ENCODE measurements at places on chromosomes 4 and X.

- no peak for DNase-seq
Observed at GRCh38 chr4:171650543-171650942, 162.7 kb upstream of the GALNTL6 start.

GRCh38 chr4:159159611-159160010 is 56.7 kb downstream of the RAPGEF2 start:
- no peak for DNase-seq

DNA sequence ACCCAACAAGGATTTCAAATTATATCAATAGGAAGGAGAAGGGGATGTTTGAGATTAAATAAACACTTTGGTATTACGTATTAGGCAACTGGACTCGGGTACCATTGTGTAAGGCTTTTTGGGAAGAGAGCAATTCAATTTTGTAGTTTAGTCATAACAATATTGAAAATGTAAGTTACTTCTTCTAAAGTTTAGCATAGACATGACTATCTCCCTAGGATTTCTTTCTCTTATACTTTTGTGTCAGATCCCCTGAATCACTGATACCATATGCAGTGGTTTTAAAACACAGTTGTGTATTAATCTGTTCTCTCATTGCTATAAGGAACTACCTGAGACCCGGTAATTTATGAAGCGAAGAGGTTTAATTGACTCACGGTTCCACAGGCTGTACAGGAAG is 123.8 kb upstream of the FAM9C start:
- no peak for DNase-seq

DNA sequence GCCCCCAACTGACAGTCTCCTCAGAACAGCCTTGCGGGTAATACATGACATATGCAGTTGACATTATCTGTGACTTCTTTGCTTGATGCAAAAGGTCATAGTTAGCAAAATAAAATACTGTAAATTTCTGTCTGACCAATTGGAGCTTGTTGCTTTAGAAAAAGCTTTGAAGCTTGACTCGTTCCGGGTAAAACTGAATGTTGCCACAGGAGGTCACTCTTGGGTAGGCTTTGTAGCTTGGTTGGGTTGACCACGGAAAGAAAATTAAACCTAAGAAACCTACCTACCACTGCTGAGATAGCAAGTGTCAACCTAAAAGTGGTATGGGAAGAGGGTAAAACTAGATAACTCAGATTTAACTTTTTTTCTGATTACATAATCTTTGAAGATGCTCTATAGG is 23.2 kb downstream of the PRPS2 start:
- no peak for DNase-seq

DNA sequence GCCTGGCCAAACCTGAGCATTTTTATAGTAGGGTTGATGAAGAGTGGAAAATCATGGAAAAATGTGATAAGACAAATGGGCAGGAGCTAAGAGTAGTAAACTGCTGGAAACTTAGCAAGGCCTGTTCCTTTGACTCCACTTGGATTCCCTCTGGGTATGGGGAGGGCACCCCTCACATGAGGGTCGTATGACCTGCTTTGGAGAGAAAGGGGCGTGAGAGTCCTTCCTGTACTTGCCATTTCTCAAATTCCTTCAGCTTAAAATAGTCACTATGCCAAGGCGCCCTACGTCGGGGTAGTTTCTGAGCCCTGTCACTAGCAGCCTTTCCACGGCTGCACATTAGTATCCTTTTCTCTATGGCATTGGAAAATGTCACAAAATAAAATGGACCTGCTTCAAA is 49.1 kb downstream of the GPRIN3 start:
- DNase-seq: no peak

DNA sequence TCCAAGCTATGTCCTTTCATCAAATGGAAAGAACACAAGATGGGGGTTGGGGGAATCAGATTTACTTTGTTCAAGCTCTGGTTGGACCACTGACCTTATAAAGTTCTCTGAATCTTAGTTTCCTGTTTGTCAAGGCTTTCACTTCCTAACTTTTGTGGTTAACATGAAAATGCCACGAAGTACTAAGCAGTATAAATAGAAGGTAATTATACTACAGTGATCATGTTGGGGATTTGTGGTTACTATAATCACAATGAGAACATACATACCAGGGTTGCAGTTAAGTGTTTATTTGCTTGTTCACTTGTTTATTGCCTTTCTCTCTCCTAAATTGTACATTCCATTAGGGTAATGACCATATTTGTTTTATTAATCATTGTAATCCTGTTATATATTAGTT is 53.2 kb downstream of the SPRY1 start:
- DNase-seq: no peak

- no peak for DNase-seq
Observed at GRCh38 chr4:151417164-151417571, 8.2 kb downstream of the FHIP1A start.

DNA sequence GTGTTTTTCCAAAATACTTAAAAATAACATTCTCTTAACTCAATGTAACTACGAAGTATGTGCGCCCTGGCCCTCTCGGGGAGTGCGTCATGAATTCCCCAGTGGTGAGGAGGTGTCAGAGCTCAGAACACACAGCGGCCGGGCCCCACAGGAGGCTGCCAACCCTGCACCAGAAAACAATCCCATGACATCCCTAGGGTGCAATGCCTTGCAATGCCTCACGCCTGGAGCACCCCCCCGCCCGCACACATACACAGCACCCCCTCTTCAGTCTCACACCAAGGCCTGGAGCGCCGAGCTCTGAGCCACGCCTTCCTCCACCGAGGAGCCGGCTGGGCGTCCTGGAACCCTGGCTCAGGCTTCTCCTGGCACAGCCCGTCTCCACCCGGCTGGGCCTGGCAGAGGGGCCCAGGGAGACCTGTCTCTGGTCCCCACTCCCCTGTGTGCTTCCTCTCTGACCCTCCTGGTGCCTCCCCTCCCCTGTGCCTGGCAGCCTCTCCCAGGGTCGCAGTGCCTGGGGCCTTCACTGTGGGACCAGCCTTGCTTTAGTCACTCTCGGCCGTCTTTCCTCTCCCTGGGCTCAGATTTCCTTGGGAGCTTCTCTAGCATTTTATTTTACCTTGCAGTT is 108.2 kb upstream of the ADRA2C start:
- no peak for DNase-seq

DNA sequence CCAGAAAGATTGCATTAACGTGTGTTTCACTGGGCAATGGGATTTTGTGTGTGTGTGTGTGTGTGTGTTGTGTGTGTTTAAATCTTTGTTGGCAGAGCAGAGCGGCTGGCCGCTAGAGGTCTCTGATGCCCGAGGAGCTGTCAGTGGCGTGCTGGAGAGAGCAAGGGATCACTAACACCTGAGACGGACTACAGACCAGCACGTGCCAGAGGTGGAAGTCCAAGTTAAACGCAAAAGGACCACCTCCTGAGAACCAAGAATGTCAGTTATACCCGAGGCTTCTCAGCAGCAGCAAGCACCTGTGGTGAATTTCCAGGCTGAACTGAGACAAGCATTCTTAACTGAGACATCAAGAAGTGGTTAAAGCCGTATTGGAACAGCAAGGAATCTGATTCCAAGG is 9.0 kb upstream of the SLC25A14 start:
- DNase-seq: no peak

DNA sequence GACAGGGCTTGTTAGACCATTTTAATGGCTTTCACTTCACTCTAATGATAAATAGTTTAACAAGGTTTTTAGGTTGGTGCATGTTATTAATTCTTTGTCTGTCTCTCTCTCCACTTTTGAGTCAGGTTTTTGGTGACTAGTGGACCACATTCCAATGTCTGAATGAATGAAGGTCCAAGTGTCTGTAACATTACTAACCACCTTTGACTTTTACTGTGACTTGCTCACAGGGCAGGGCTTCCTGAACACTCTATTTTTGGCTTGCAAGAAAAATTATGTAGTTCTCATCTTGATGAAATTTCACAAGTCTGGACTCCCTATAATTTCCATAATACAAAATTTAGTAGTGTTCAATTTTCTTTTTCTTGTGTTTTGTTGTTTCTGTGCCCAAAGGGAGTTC is 78.9 kb upstream of the BMPR1B start:
- DNase-seq: no peak

- no peak for DNase-seq
Observed at GRCh38 chrX:150329282-150329681, 33.8 kb upstream of the MAMLD1 start.

DNA sequence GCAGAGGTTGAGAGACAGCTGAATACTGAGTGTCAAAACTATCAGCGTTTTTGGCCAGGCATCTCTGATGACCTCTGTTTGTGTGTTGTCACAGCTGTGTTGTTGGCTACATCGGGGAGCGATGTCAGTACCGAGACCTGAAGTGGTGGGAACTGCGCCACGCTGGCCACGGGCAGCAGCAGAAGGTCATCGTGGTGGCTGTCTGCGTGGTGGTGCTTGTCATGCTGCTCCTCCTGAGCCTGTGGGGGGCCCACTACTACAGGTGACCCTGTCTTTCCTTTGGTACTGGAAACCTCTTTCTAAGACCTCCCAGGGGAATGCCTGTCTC is 86.9 kb downstream of the EGF start:
- DNase-seq: no peak

DNA sequence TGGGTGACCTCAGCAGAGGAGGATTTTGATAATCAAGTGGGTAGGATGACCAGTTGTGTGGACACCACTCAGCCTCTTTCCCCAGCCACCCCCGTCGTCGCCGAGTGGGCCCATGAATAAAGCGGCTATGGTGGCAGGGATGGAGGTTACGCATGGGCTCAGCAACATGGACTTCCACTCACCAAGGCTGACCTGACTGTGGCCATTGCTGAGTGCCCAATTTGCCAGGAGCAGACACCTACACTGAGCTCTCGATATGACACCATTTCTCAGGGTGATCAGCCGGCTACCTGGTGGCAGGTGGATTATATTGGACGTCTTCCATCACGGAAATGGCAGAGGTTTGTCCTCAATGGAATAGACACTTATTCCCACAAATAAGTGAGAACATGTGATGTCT is 361.3 kb downstream of the KLHL4 start:
- no peak for DNase-seq

DNA sequence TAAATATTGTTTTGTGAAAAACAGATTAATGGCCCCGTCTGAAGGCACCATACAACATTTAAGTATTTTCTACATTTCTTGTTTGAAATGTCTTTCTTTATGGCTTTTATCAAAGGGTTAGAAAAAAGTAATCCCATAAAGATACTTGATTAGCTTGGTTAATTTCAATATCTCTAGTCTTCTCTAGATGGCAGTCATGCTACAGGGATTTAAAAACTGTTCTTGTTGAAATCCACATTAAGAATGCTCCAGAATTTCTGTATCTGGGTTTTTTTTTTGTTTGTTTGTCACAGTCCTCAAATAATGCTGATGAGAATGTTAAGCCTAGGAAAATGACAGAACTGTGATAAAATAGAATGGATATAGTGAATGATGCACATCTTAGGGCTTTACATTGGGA is 109.0 kb upstream of the AADAT start:
- no peak for DNase-seq

- no peak for DNase-seq
Observed at GRCh38 chr4:143186649-143187048, 1.9 kb downstream of the USP38 start.

DNA sequence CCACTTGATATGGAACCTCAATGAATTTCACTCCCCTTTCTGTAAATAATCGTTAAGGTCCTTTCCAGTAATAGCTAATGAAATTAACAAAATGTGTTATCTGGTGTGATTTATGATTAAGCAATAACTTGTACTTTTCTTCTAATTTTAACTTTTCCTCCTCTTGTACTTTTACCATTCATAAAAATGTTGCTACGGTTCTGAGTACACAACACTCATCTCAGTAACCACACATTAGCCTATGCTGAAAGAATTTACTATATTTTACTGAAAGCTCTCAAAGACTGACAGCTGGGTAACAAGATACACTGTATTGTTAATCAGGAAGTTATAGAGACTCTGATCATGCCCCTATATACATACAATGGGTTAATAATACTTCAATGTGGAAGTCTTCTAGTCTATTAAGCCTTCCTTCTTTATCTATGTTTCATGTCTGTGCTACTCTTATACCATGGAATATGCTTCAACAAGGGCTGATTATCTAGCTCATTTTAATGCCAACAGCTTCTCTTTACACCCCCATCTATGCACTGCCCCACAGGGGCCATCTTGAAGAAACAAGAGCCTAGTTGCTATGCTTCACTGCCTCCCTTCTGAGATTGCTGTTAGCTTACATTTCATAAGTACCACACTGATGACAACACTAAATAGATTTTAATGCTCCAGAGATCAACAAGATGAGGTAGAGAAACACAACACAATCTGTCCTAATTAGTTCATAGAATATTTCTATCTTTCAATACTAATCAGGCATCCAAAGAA is 39.1 kb downstream of the LAMP2 start:
- no peak for DNase-seq

DNA sequence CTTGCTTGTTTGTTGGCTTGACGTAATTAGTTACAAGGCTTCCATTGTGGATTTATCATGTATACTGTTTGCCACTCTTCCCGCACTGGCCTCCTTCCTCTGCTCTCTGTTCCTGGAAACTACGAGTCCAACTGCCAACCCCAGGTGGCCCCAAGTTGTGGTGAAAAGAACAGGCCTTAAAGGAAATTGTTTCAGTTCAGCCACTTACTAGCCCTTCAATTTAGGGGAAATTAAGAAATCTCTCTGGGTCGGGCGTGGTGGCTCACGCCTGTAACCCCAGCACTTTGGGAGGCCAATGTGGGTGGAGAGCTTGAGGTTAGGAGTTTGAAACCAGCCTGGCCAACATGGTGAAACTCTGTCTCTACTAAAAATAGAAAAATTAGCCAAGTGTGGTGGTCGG is 28.0 kb downstream of the RBM47 start:
- no peak for DNase-seq

GRCh38 chr4:103429283-103429682 is 231.1 kb upstream of the CENPE start:
- no peak for DNase-seq

DNA sequence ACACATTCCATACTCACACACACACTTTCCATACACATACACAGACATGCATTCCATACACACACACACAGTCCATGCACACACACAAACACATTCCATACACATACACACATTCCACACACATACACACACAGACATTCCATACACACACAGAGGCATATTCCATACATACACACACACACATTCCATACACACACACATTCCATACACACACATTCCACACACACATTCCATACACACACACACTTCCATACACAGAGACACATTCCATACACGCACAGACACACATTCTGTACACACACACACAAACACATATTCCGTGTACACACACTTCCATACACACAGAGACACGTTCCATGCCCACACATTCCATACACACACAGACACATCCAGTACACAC is 14.8 kb downstream of the LINC00632 start:
- no peak for DNase-seq

- no peak for DNase-seq
Observed at GRCh38 chr4:71217688-71218087, 121.1 kb upstream of the SLC4A4 start.

- DNase-seq: no peak
Observed at GRCh38 chr4:6456450-6456849, 16.0 kb downstream of the PPP2R2C start.

- no peak for DNase-seq
Observed at GRCh38 chrX:112654871-112655270, 24.9 kb downstream of the LHFPL1 start.

GRCh38 chrX:18964901-18965300 is 19.0 kb downstream of the PHKA2 start:
- DNase-seq: no peak

Data from sciatic nerve (tissue), 2 donors.